ENCODE measurements at places on chromosomes 5 and 9. TPM values are rescaled to one million over a fixed set of nuclear protein-coding genes. Genes with fewer than 3 reads are reported as not detected.

RLN1 gene
- total RNA-seq: not detected

PAEP gene
- not detected for total RNA-seq

ELOVL7 gene
- total RNA-seq: 0.18 TPM

ADAMTSL2 gene
- total RNA-seq: not detected

GPX3 gene
- 0.28 TPM for total RNA-seq

URM1 gene
- total RNA-seq: 20.6 TPM

LPAR1 gene
- 260 TPM for total RNA-seq

SERF1A gene
- 2.2 TPM for total RNA-seq

IFNA8 gene
- total RNA-seq: not detected

SNAPC4 gene
- total RNA-seq: 3.1 TPM

ORM2 gene
- not detected for total RNA-seq

PDCD1LG2 gene
- 33.3 TPM for total RNA-seq

SLC4A9 gene
- not detected for total RNA-seq

SPOUT1 gene
- 17.9 TPM for total RNA-seq

ESM1 gene
- total RNA-seq: 10.2 TPM

CDH10 gene
- 0.18 TPM for total RNA-seq

Data from IMR-90 (cell line).